Astrocyte of the spinal cord (primary cell): ENCODE measurements at places on chromosomes 12 and 14.

- DNase-seq, result no peak
Measured at GRCh38 chr14:101889366-101889765, 75.0 kb upstream of the DYNC1H1 start.

DNA sequence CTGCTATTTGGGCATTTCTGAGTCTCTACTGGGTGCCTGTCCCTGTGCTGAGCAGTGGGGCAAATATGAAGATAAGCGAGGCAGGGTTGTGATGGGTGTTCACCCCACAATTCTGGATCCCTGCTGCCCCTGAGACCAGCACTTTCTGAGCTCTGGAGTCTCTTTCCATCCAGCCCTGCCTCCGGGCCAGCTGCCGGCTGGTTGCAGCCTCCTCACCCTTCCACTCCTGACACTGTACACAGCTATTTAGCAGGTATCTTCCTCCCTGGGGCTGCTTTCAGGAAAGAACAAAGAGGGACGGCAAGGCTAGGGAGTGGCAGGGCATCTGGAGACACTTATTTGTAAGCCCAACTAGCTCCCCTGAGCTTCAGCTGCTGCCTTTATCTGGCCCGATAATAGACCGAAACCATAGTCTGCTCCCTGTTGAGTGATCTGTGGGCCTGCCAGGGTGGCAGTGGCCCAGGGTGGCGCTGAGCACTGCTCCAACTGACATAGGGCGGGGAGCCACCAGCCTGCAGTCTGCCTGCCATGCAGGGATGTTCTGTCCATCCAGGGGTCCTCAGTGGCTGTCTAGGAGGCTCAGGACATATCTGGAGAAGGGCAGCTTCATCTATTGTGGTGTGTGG lies 7.6 kb upstream of the KRT80 start:
- DNase-seq, result no peak

DNA sequence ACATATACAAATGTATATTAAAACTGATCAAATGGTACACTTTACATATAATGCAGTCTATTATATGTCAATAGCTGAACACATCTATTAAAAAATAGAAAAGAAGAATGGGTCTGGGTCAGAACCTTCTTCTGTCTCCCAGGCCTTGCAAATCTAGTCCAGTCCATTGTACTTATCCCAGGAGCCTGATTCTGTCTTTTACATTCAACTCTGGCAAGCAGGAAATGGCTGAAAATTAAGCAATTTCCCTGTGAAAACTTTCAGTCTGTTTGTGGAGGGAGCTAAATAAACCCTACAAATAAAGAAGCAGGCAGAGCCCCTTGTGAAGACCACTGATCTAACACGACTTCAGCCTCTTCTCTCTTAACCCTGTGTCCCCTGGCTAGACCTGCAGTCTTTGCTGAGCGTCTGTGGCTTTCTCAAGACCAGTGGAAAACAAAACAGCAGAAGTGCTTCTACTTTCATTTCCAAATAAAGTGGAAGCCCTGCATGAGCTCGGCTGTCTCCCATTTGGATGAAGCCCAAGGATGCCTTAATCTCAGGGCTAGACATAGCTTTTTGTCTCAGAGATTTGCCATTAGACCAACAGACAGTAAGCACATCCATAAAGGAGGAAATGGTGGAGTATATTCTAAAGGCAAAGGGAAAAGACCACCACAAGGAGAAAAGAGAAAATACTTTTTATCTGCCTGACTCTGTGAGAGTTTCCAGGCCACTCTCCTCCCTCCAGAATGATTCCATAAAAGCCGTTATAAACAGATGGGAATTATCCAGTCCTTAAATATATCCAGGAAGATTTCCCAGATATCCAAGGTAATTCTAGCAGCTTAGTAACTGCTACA lies 48.2 kb downstream of the CRACR2A start:
- DNase-seq, result peak; percentile 60

GRCh38 chr14:68573126-68573525 lies 219.7 kb downstream of the ZFP36L1 start:
- DNase-seq, result no peak

DNA sequence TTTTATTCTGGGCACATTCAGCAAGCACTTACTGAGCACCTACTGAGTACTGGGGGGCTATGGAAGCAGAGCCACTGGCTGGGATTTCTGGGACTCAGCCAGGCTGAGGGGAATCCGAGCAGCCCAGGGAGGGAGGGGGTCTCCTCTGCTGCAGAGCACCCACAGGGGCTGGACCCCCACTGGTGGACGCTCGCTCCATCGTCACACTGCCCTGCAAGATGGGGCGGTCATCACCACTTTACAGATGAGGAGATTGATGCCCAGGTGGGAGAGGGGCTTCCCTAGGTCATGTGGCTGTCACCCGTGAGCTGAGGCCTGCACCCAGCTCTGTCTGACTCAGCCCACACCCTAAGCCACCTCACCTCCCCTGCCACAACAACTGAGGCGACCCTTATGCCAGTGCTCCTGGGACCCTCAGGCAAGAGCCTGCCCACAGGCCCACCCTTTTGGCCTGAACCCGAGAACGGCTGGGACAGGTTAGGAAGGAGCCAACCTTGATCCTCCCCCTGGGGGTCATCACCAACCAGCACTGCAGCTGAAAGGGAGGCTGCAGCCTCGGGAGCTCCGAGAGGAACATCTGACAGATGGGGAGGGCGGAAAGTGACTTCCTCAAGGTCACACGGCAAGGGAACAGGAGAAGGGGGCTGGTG lies 74.4 kb downstream of the SERPINA3 start:
- DNase-seq, result no peak

- peak; percentile 85 for DNase-seq
Measured at GRCh38 chr12:116136340-116136739, 141.2 kb downstream of the MED13L start.

- DNase-seq, result peak; percentile 60
Measured at GRCh38 chr14:64979336-64980074, 7.2 kb upstream of the FNTB start.

GRCh38 chr14:90785876-90786450 lies 30.3 kb downstream of the TTC7B start:
- no peak for DNase-seq

DNA sequence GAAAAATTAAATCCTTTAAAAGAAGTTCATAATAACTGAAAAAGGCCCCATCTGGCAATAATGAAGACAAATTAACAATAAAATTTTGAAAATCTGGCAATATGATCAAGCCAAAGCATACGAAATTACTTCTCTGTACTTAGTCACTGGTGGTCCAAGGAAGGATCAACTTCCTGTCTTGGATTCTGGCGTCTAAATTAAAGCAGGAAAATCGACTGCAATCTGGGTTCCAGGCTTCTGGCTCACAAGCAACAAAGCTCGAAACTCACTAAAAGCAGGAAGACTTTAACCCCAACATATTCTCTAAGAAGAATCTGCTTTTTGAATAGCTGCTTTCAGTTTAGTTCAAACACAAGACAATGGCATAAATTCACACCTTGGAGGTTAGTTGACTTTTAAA lies 49.7 kb downstream of the LRIG3 start:
- DNase-seq, result no peak

- no peak for DNase-seq
Measured at GRCh38 chr14:91063119-91063518, 2.7 kb upstream of the RPS6KA5 start.

DNA sequence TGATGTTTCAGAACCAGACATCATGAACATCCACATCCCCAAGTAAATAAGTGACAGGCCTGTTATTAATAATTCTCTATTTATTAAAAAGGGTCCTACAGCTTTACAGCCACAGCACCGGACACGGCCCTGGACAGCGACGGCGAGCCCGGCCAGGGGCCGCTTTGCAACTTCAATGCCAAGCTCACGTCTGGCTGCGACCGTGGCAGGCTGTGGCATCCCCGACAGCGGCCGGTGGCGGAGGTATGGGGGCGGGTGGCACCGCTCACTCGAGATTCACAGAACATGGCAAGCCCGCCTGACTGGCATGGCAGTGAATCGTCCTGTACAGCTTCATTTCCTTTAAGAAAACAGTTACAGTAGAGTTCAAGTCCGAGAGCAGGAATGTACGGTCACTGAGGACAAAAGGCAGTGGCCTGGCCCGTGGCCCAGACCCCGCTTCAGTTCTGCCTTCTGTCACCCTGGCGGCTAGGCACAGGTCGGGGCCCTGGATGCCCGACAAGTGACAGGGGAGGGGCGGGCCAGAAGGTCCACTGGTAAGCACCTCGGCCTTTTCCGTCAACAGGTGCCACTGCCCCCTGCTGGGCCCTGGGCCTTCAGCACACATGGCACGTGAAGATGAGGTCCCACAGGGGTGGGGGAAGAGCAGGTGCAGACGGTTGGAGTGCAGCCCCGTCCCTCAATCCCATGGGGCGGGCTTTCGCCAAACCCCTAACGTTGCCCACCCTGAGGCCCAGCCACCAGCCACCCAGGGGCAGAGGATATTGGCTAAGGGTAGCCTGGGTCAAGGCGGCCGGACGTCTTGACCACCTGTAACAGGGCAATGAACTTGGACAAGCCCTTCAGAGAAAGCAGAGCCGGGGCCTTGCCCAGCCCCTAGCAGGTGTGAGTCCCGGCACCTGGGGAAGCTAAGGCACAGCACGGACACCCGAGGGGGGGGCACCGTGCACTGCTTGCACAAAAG lies 30.3 kb downstream of the HIP1R start:
- DNase-seq, result no peak

DNA sequence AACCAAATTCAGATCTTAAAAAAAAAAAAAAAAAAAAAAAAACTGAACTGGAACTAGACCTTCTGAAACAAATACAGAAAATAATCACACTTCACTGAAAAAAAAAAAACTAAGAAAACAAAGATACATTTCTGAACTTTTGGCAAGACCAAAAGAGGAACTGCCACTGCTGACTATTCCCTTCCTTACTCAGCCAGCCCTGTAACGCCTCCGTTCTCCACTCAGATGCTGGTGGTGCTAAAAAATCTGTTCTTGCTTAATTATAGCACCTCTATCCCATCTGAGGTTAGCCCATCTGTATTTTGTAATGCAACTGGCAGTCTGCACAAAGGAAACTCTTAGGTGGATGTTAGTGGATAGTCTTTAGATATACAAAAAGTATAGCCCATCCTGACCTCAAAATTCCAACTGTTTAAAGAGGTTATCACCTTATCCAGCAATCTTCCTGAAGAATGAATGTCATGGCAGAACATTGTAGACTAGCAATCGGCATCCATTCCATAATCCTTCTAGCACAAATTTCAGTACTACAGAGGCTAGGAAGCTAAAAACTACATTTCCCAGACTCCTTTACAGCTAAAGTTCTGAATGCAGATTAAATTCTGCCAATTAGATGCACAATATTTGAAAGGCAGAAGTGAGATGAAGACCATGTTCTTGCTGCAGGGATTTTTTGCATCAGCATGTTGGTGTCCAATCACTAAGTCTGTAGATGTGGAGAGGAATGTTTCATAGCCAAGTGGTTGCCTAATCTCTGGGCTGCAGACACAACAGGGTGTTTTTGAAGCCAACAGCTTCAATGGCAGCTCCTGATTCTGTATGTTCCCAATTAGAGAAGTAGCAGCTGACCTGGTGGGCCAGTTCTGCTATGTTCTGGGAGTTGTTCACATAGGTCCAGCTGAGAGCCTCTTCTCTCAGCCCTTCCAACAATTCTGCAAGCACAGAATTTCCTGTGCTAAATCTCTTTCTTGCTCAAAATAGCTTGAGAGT lies 5.7 kb downstream of the MAP3K9 start:
- DNase-seq, result no peak

GRCh38 chr12:24911271-24911791 lies 37.6 kb downstream of the BCAT1 start:
- DNase-seq, result peak; percentile 82

GRCh38 chr12:109710747-109711595 lies 2.7 kb upstream of the FAM222A start:
- no peak for DNase-seq

DNA sequence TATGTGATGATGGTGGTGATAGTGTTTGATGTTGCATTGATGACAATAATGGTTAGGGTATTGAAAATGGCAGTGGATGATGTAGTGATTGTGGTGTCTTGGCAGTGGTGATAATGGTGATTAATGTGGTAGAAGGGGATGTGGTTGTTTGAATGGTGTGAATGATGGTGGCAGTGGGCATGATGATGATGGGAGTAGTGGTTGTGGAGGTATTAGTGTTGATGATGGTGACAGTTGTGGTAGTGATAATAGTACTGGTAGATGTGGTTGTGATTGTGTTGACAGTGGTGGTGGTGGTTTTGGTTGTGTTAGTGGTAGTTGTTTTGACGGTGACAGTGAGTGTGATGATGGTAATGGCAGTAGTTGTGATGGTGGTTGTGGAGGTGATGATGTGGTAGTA lies 1049.0 kb downstream of the VRK1 start:
- no peak for DNase-seq

GRCh38 chr12:79233341-79233781 lies 368.8 kb downstream of the SYT1 start:
- no peak for DNase-seq

DNA sequence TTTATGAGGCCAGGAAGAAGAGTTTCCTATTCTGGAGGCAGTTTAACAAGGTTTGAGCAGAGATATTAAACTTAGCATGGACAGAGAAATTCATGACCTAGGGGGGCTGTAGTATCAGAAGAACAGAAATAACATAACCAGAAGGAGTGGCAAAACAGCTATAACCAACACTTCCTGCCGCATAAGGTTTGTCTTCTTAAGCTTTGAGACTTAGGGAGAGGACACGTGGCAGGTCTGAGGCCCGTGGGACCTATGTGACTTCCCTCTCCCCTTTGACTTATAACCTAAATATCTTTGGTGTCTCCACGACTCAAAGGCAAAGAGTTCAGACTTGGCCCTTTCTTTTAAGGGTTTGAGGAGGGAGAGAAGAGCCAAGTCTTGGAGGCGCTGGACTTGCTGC lies 119.1 kb upstream of the PZP start:
- no peak for DNase-seq

DNA sequence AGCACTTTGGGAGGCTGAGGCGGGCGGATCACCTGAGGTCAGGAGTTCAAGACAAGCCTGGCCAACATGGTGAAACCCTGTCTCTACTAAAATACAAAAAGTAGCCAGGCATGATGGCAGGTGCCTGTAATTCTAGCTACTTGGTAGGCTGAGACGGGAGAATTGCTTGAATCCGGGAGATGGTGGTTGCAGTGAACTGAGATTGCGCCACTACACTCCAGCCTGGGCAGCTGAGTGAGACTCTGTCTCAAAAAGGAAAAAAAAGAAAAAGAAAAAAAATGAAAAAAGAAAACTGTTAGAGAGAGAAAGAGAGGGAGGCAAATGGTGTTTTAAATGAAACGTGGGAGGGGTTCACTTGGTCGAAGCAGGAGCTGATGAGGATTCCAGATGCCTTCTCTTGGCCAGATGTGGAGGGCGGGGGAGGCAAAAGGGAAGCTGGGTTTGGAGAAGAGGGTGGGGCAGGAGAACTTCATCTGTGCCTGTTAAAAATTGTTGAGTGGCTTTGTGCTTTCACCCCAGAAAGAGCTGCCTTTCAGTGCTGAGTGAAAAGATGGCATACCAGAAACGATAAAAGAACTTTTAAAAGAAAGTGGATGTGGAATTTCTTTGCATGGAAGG lies 1.1 kb downstream of the EMP1 start:
- DNase-seq, result no peak

GRCh38 chr14:90593254-90594040 lies 196.6 kb downstream of the CALM1 start:
- no peak for DNase-seq
